RKO (cell line): ENCODE measurements at places on chromosomes 2 and 18.

GRCh38 chr2:6864923-6865345 lies 773 bp downstream of the CMPK2 start:
- no peak for DNase-seq

GRCh38 chr2:158144914-158145625 lies 43.4 kb downstream of the UPP2 start:
- DNase-seq = no peak

GRCh38 chr2:157751462-157752058 lies 122.9 kb upstream of the ACVR1C start:
- DNase-seq = no peak

GRCh38 chr2:105460048-105460732 lies 61.3 kb upstream of the FHL2 start:
- no peak for DNase-seq

- peak; percentile 45 for DNase-seq
Measured at GRCh38 chr18:21820033-21820810, 79.6 kb downstream of the MIB1 start.

- DNase-seq = no peak
Measured at GRCh38 chr18:80197528-80197927, 49.8 kb downstream of the PARD6G start.

DNA sequence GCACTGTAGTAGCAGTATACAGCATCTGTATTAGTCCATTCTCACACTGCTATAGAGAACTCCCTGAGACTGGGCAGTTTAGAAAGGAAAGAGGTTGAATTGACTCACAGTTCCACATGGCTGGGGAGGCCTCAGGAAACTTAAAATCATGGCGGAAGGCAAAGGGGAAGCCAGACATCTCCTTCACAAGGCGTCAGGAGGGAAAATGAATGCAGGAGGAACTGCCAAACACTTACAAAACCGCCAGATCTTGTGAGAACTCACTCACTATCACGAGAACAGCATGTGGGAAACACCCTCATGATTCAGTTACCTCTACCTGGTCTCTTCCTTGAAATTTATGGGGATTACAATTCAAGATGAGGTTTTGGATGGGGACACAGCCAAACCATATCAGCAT lies 25.4 kb downstream of the MAP4K4 start:
- no peak for DNase-seq

DNA sequence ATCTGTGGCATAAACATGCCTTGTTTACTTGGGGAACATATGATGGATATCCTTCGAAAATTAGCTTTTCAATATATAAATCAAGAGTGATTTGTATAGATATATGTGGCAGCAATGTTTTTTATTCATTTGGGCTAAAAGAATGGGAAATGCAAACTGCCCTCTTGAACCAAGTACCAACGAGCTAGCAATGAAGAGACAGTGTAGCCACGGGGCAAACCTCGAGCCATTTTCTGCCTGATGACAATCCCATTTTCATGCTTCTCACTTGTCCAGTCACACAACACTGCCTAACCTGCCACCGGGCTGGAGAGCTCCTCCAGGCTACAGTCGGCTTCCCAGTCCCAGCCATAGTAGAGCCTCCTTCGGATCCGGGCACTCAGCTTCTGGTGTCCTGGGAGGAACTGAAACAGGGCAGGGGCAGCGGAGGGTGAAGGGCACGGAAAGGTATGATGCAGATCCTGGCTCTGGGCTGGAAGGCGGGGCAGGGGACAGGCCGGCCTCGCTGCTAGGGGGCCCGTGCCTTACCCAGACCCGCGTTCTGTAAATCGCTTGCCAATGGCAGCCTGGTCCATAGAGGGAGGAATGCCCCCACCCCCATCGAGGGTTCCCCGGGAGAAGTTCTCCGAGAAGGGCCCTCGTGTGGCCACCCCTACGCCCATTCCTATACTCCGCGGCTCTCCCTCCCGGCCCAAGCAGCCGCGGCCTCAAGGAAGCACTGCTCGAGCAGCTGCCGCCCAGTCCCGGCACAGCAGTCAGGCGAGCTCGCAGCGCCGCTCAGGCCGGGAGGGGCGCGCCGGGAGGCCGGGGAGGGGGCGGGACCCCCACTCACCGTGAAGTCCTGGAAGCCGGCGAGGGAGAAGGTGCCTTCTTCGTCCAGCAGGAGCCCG lies 552 bp downstream of the CNPPD1 start:
- DNase-seq = peak; percentile 50

DNA sequence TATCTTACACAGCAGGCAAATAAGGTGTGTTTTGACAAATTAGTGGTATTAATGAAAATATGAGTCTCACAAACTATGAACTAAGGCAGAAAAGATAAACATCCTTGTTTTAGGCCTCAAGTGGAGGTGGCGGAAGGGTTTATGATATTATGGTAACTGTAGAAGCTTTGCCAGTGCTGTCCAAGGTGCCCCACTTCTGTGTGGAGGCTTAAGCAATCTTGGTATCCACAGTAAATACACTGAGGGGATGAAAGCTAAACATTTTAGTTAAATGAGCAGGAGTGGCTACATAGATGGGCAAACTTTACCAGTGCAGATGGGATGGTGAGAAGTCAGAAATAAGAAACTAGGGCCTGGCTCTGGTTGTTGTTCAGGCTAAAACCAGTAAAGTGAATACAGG lies 84.7 kb downstream of the BARD1 start:
- no peak for DNase-seq

GRCh38 chr2:151297882-151298281 lies 8.4 kb upstream of the NMI start:
- DNase-seq = no peak

DNA sequence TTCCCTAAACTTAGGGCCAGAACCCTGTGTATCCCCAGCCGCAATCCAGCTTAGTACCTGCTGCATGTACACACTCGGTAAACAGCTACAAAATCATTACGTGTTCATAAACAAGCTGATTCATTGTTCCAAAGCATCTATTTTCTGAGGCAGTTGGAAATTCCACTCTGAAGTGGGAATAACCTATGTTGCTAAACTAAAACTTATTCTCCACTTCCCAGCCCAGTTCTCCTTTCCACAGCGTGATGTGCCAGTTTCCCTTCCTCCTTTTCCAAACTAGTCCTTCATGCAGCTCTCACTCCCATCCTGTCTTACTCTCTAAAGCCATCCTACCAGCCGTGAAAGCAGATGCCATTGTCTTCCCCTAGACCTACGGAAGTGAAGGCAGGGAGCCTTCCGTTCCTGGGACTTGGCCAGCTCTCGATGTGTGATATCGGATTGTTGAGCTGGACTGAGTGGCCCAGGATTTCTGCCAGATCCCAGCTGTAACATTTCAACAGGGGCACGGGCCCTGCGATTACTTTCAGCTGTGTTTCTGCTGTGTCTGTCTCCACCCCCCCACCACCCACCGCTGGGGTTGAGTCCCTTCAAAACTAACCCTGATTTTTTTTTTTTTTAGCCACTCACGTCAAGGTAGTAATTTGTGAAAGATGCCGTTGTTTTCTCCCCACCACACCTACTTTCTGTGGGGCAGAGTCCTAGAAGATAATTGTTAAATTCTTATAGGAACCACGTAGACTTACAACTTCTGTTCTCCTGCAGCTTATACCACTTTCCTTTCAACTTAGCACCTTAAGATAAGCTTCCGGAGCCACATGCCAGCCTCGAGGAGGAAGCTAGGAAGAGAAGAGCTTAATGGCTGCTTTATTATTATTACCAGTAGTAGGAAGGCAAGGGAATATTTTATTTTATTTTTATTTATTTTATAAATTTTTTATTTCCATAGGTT lies 100.9 kb downstream of the CRIM1 start:
- no peak for DNase-seq

GRCh38 chr2:235070063-235070706 lies 118.4 kb downstream of the SH3BP4 start:
- no peak for DNase-seq

- DNase-seq = no peak
Measured at GRCh38 chr2:239951825-239952224, 73.3 kb downstream of the NDUFA10 start.

DNA sequence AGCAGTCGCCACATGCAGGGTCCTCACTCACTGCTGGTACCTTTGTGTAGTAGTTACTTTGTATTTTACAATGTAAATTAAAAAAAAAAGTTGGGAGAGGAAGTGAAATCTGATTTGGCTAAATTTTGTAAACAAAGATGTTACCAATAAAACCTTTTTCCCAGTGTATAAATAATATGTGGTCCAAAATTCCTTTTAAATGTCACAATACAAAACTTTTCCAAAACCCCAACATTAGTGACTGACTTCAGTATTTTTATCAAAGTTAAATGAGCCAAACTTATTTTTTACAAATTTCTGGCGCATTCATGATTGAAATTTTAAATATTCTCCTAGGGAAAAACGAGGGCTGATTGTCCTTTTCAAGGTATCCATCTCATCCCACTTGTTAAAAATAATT lies 239.9 kb downstream of the AGAP1 start:
- DNase-seq = no peak

DNA sequence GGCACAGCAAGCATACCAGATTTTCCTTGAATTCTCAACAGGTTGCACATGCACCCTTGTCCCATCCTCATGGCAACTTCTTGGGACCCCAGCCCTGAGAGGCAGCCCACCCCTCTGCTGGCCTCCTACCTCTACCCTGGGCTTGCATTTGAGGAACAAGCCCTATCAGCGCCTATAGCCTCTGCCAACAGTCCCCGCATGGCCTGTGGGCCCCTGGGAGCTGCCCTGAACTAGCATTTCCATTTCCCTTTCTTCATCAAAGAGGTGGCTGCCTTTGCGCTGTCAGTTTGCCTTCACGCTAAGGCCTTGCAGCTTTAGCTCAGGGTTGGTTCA lies 5.4 kb upstream of the ZAP70 start:
- no peak for DNase-seq

DNA sequence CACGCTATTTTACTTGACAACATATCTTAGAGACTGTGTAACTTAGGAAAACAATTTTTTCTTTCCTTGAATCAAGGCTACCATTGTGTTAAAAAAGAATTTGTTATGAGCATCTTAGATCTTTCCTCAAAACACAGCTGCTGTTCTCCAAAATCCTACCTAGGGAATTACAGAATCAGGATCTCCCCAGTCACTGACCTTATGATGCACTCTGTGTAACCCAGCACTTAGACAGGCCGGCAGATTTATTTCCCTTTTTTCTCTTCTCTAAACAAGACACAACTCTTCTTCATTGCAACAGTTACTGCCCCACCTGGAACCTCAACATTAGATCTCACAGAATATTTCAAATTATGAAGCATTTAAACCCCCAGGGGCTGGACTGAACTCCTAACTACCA lies 13.5 kb upstream of the C2orf15 start:
- DNase-seq = no peak

DNA sequence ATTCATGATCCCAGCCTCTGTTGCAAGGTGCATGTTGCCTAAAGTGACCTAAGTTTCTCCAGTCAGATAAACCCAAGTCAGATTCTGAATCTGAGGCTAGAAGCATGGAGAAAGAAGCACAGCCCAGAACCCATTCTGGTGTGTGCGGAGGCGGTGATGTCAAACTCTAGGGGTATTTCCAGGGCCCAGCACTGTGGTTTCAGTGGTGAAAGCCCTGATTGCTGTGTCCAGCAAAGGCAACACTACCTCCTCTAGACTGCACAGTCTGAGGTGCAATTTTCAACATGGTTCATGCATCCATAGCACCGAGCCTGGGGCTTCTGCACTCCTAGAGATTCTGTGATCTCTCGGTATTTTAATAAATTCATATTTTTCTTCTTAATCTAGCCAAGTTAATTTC lies 264.8 kb upstream of the KLHL29 start:
- no peak for DNase-seq

DNA sequence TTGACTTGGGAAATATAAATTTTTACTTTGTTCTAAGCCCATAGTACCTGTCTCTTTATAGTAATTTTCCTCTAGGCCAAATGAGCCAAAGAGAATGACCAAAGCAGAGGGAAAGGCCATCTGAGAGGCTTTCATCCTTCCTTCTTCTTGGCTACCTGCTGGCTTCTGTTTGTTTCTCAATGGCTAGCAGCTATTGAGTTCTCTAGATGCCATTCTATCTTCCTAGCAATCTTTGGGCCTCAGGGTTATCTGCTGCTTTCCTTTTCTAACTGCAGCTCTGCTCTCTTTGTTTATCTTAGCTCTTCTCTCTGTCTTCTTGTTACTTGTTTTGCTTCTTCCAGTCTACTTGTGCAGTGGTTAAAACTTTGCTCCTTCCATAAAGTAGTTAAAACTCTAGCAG lies 601.1 kb upstream of the NRXN1 start:
- no peak for DNase-seq

GRCh38 chr2:10970666-10971065 lies 58.9 kb downstream of the KCNF1 start:
- no peak for DNase-seq

- DNase-seq = no peak
Measured at GRCh38 chr2:184598316-184599053, at the start of gene ZNF804A. Gene ZNF804A (plus strand): TSS chr2:184598529. CDS start chr2:184598960, 431 bp downstream.

DNA sequence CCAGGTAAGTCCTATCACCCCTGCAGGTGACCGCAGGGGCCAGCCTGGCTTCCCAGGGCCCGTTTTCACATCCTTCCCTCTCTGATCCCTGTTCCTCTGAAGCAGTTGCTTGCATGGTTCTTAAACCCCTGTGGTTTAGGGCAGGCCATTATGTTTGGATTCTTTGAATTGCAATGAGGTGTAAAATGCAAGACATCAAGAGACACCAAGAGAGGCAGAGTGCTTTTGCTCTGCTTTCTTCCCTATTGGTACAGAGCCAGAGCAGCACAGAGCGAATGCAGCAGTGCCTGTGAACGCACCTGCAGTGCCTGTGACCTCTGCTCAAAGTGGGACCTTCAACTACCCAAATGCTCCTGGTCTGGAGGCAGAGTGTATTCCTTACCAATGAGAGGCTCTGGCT lies 7.6 kb downstream of the RFX8 start:
- no peak for DNase-seq

DNA sequence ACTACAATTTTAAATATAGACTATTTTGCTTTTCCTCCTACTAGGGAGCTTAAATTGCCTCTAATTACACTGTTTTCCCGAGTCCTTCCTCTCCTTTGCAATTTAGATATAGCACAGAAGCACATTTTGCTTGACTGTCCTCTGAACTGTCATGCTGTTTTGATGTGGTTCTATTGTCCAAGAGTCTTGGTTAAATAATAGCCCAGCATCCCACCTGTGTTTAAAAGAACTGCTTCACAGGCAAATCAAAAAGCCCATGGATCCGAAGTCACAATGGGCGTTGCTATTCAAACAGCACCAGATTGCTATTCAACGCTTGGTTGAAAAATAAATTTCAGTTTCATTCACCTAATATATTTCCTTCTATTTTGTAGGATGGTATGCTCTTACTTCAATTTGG lies 22.3 kb upstream of the ACTR3 start:
- DNase-seq = no peak

DNA sequence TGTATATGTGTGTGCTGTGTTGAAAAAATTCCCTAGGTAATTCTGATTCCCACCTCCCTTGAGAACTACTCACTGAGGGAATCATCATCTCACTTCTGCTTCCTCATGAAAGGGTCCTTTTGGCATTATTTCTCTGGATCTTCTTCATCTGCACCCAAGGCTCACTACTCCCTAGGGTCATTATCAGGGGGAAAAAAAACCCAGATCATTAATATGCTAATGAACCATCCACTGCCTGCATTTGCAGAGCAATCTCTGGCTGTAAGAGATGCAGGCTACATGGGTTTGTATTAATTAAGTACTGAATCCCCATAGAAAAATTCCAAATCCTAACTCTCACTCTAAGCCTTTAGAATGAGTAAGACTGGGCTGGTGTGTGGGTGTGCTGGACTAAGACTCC lies 68.0 kb upstream of the IGFBP5 start:
- no peak for DNase-seq
